ENCODE measurements at places on chromosomes 5 and 9. TPM values are rescaled to one million over a fixed set of nuclear protein-coding genes. Genes with fewer than 3 reads are reported as not detected.

The CTXN3 gene
- not detected for total RNA-seq

The ADAMTSL1 gene
- 45.2 TPM for total RNA-seq

The AFF4 gene
- total RNA-seq, result 117 TPM

The PLPPR1 gene
- 1.2 TPM for total RNA-seq

The IL33 gene
- 4.7 TPM for total RNA-seq

The PNPLA7 gene
- total RNA-seq, result 5.7 TPM

The SPINK7 gene
- not detected for total RNA-seq

The GLDC gene
- total RNA-seq, result 2.0 TPM

The NSG2 gene
- total RNA-seq, result not detected

The IL13 gene
- total RNA-seq, result 0.50 TPM

The CERT1 gene
- 35.6 TPM for total RNA-seq

The MRPS2 gene
- 46.0 TPM for total RNA-seq

GRCh38 chr9:122327175-122327574 lies 43.6 kb upstream of the PTGS1 start:
- no peak for DNase-seq

DNA sequence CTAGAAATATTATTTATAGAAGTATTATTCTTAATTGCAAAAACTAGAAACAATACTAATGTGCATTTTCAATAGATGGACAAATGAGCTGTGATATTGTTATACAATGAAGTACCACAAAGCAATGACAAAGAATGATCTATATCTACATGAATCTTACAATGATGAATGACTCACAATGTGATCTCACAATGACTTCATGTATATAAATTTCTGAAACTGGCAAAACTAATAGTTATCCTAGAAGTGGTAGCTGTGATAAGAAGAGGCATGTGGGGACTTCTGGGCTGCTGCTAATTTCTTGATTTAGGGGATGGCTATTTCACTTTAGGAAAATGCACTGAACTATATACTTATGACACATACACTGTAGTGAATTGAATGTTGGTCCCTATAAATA lies 396.0 kb upstream of the ZNF608 start:
- no peak for DNase-seq

- no peak for DNase-seq
Measured at GRCh38 chr9:1046639-1047572, 3.3 kb upstream of the DMRT2 start.

DNA sequence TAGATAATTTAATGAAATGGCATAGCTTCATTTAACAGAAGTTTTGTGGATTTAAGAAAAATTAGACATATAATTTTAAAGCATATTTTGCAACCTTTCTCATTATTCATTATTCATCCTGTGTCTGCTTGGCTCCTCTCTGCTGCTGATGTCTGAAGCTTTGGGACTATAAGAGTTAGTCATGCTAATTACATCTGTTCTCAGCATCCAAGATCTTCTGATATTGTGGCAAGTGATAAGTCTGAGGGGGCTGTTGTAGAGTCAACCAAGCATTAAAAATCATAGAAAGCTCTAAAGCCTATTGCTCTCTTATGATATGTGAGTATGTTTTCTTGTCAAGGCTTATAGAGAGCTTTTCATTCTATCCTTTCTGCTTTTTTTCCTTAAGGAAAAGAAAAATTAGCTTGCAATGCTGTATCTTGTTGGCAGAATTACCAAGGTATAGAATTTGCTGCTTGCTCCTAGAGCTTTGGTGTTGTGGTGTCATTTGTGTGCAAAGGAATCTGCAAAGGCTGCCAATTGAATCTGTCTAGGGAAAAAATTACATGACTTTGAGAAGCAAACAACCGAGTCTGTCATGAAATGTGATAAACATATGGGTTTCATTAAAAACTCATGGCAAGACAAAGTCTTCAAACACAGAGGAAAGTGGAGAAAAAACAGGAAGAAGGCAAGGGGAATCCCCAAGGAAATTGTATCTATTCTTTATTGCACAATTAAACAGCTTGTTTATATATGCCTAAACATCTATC lies 156.1 kb upstream of the DAB2 start:
- DNase-seq, result no peak

- DNase-seq, result no peak
Measured at GRCh38 chr9:69470186-69470977, 145.4 kb downstream of the ENTREP1 start.

- DNase-seq, result no peak
Measured at GRCh38 chr5:164012371-164012770, 507.0 kb downstream of the MAT2B start.

DNA sequence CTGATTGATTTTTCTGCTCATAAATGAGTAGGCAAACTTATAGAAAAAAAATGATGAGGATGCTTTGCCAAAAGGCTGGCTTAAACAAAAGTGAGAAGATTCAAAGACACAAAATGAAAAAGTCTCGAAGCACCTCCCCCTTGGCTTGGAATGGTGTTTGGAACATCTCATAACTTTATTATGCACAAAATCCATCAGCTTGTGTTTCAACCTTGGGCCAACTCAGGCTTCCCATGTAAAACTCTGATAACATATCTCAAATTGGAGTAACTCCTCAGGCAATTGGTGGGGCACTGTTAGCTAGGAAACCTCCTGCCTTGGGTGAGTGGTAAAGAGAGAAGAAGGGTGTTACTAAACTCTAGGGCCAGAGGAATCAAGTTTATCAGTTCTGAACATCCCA lies 176.3 kb downstream of the KIAA0825 start:
- no peak for DNase-seq

DNA sequence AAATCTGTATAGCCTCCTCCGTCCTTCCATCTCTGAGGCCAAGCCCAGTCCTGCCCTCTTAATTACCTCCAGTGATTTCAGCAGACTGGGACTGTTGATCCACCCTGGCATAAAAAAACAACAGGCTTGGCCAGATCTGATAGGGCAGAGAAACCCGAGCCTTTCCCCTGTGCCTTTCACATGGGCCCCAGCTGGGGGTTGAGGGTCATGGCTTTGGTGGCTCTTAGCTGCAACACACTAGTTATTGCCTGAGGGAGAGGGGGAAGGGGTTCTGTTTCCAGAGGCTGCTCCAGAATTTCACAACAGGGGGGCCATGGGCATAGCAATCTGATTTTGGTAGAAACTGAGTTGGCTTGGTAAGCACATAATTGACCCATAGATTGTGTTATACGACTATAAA lies 21.2 kb upstream of the PANK3 start:
- no peak for DNase-seq

- DNase-seq, result no peak
Measured at GRCh38 chr5:167263185-167263584, 1028.3 kb upstream of the WWC1 start.

GRCh38 chr5:96730586-96730985 lies 68.4 kb downstream of the CAST start:
- DNase-seq, result no peak

- DNase-seq, result no peak
Measured at GRCh38 chr5:177526791-177527190, 10.0 kb upstream of the DDX41 start.

DNA sequence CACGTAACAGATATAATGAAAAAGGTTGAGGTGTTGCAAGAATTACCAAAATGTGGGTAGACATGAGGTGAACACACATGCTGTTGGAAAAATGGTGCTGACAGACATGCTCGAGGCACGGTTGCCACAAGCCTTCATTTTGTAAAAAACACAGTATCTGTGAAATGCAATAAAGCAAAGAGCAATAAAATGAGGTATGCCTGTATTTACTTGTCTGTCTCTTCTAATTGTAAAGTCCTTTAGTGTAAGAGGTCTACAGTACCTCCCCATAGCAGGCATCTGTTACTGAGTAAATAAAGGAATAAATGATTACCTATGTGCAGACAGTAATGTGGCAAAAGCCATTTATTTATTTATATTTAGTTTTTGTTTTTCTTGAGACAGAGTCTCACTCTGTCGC lies 3.0 kb upstream of the CAST start:
- DNase-seq, result no peak

GRCh38 chr5:22238047-22238446 lies 615.1 kb downstream of the CDH12 start:
- no peak for DNase-seq

DNA sequence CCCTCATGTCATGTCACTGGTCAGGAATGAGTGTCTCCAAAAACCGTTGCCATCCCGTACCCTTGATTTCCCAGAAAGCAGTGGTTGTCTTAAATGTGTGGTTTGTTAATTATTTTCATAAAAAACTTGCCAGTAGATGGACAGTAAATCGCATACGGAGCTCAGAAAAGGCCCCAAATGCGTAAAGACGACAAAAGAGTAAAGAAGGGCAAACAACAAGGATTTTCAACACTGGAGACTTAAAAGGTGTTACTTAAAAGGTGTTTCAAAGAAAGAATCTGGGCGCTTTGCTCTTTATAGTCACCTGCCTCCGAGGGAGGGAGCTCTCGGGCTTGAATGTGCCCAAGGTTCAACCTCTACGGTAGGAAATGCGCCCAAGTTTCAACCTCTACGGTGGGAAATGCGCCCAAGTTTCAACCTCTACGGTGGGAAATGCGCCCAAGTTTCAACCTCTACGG lies 734 bp downstream of the KIF27 start:
- DNase-seq, result peak; percentile 17

DNA sequence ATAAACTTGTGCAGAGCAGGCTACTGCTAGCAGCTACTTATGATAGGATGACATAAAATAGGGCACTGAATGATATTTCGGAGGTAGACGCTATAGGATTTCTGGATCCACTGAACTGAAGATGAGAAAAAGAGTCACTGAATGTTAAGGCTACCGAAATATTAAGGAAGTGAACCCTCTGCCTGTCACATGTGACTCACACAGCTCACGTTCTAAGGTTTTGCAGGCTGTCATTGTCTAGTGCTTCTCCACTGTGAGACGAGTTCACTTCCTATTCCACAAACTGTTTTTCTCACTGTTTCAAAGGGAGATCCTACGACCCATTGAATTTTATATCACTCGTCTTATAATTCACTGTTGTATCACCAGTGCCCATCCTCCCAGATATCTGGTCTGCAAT lies 100.8 kb downstream of the CTNND2 start:
- DNase-seq, result no peak

DNA sequence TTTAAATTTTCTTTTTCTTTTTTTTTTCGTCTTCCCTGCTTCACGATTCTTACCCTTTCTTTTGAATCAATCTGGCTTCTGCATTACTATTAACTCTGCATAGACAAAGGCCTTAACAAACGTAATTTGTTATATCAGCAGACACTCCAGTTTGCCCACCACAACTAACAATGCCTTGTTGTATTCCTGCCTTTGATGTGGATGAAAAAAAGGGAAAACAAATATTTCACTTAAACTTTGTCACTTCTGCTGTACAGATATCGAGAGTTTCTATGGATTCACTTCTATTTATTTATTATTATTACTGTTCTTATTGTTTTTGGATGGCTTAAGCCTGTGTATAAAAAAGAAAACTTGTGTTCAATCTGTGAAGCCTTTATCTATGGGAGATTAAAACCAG lies 352.2 kb downstream of the NTRK2 start:
- DNase-seq, result no peak

DNA sequence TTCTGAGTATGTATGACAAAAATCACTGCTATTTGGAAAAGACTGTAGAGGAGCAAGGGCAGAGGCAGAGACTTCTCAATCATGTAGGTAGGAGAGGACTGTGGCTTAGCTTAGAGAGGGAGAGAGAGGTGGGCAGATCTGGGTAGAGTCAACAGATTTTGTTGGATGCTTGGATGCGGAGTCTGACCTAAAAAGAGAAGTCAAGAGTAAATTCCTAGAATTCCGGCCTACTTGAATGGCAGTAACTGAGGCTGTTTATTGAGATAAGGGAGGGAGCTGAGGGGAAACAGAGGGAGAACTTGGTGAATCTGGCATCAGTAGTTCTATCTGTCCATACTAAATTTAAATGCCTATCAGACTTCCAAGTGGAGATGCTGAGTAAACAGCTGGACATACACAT lies 2.4 kb downstream of the TICAM2 start:
- no peak for DNase-seq

DNA sequence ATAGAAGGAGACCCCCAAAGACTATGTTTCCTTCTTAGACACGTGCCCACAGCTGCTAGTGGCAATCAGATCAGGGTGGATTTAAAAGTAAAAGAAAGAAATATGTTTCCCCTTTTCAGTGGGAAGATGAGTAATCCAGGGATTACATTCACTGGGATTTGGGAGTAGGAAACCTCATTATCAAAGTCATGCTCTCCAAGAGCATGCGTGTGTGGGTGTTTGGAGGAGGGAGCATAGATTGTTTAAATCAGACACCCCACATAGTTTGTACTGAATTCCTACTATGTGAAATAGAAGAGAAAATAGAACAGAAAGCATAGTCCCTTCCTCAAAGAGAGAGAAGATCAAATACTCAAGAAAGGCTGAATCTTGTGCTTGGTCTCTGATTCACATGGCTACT lies 65.5 kb upstream of the TBCA start:
- DNase-seq, result no peak

DNA sequence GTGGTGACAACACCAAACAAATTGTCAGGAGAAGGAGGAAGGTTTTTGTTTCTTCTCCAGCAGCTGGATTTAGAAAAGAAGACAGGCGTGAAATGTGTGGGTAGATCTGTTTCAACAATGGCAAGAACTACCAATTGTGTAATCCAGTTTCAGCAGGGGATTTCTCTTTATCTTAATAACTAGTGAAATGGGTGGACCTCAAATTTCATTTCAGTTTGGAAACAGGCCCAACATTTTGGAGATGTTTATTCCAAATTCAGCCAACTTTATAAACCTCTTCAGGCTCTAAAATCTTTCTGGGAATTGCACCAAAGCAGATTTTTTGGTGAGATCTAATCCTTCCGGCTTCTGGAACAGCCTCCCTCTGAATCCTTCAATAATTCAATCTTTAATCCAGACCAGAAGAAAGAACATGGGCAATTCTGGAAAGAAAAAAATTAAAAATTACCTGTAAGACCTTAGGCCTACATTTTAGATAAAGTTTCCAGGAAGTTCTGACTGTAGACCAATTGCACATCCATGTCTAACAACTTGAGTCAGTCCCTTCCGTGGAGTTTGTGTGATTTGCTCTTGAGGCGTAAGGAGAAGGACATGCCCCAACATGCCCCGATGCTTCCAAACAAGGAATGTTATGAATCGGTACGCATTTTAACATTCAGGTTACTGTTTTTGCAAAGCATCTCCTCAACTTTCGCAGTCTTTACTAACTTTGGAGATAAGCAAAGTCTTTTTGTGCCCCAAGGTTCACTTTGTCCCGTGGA lies 423.6 kb downstream of the IRX1 start:
- no peak for DNase-seq

GRCh38 chr9:117363006-117363405 lies 51.9 kb downstream of the ASTN2 start:
- no peak for DNase-seq

DNA sequence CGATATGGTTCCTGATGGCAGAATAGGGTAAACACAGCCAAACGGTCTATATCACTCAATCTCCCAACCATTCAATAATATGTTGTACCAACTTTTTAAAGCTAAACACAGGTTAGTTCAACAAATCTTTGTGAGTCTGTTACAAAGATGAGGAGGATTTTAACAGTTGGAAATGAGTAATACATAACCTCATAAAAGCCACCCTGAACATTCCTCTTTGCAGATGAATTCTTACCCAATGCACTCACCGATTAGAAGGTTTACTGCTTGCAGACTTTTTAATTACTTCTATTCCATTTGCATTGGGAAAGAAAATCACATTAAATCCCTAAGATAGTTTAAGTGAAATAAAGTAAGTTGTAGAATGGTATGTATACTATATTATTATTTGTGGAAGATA lies 23.3 kb upstream of the TRMT10B start:
- DNase-seq, result no peak

Data from mesothelial cell of epicardium (in vitro differentiated cells).